ENCODE measurements at places on chromosomes 13 and 19.

DNA sequence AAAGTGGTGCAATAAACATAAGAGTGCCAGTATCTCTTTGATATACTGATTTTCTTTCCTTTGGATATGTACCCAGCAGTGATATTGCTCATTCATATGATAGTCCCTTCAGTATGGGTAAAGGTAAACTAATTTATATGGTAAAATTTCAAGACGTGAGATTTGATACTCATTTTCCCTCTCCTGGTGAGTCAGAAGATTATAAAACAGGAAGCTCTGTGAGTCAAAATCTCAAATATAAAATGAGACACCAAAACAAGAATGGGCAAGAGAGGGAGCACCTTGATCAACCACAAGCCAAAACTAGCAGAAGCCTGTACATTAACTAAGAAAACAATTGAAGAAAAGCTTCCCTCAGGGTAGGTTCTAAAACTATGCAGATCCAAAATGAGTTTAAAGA lies 216.3 kb downstream of the SLITRK6 start:
- DNase-seq = no peak

- no peak for DNase-seq
Measured at GRCh38 chr13:40456979-40457553, 209.4 kb downstream of the FOXO1 start.

GRCh38 chr13:73339086-73339485 lies 280.3 kb downstream of the KLF5 start:
- DNase-seq = no peak

DNA sequence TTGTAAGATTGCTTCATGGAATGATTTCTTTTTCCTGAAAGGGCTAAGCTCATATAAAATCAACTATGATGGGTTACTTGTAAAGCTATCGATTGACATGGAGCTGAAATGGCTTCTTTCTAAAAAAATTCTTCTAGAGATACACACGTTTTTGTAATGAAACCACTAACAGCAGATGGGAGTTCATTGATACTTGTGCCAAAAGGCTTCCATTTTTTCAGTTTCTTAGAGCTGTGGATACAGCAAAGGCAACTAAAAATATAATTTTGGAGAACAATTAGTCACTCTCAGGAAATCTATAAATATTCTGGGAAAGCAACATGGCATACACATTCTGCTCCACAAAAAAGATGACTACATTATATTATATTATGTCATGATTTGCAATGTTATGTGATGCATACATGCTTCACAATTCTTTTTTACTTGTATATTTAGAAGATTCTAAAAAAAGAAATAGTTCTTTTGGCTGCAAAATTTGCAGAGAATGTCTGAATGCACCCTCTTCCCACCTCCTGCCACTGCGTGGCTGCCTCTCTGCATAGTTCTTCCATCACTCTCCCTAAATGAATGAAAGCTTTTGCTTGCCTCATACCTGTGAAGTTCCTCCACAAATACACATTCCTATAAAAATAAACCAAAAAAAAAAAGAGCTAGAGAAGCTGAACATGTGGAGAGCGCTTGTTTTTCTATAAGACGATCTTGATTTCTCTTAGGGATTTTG lies 802.5 kb downstream of the EFNB2 start:
- no peak for DNase-seq

GRCh38 chr13:89115307-89115706 lies 1444.1 kb downstream of the SLITRK5 start:
- DNase-seq = no peak

- no peak for DNase-seq
Measured at GRCh38 chr13:49821216-49822009, 28.9 kb upstream of the KPNA3 start.

- DNase-seq = no peak
Measured at GRCh38 chr13:33665626-33666175, 152.2 kb upstream of the RFC3 start.

- no peak for DNase-seq
Measured at GRCh38 chr19:44308011-44308410, 3.2 kb upstream of the ZNF235 start.

- no peak for DNase-seq
Measured at GRCh38 chr13:38684714-38685113, 2.2 kb upstream of the FREM2 start.

- DNase-seq = no peak
Measured at GRCh38 chr13:77583581-77583980, 48.1 kb downstream of the SCEL start.

GRCh38 chr13:97727991-97728390 lies 225.5 kb upstream of the IPO5 start:
- DNase-seq = no peak

DNA sequence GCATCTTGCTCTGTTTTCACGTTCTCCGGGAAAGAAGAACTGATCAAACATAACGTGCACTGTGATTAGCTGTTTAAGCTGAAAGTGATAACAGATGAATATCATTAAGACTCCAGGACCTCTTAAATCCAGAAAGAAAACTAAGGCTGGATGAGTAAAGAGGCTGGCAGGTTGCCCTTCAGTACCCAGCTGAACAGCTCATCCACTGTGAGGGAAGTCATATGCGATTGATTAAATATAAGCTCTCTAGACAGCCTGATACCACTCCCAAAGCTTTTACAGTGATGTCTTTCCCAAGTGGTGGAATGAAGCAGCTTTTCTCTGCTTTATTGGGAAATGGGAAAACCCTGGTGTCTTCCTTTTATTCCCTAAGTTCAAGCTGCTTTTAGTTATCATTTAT lies 116.9 kb downstream of the EFNB2 start:
- DNase-seq = no peak

DNA sequence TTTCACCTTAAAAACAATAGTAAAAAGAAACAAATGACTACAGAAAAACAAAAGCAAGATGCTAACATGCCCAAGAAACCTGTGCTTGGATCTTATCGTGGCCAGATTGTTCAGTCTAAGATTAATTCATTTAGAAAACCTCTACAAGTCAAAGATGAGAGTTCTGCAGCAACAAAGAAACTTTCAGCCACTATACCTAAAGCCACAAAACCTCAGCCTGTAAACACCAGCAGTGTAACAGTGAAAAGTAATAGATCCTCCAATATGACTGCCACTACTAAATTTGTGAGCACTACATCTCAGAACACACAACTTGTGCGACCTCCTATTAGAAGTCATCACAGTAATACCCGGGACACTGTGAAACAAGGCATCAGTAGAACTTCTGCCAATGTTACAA lies 6.0 kb downstream of the CKAP2 start:
- DNase-seq = no peak

GRCh38 chr13:94921181-94921580 lies 208.8 kb upstream of the SOX21 start:
- DNase-seq = no peak

GRCh38 chr19:47765523-47766358 lies 12.8 kb upstream of the SELENOW start:
- no peak for DNase-seq

- no peak for DNase-seq
Measured at GRCh38 chr13:111577956-111578605, 257.6 kb downstream of the TEX29 start.

- DNase-seq = no peak
Measured at GRCh38 chr19:33861950-33862349, 65.3 kb downstream of the KCTD15 start.

DNA sequence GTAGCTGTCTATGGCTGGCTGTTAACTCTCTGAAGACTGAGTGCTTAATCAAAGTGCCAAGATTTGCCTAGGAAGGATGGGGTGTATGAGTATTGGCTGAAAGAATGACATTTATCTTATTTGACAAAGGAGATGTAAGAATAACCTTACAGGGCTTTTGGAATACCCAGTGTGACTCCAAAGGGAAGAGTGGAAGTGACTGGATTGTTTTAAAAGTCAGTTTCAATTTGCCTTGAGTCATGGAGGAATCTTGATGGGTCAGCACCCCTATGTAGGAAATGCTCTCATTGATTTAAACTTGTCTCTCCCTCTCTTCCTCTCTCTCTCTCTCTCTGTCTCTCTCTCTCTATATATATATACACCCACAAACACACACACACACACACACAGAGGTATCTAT lies 118.4 kb upstream of the CLDN10 start:
- DNase-seq = no peak

- no peak for DNase-seq
Measured at GRCh38 chr19:27906081-27906480, 1306.9 kb downstream of the UQCRFS1 start.

- no peak for DNase-seq
Measured at GRCh38 chr13:30877335-30877734, 28.7 kb upstream of the MEDAG start.

- DNase-seq = no peak
Measured at GRCh38 chr13:41500511-41500910, 43.2 kb downstream of the RGCC start.

GRCh38 chr13:26377038-26377437 lies 123.1 kb downstream of the CDK8 start:
- DNase-seq = no peak

- no peak for DNase-seq
Measured at GRCh38 chr19:993831-994393, 6.3 kb upstream of the GRIN3B start.

GRCh38 chr19:10412257-10412977 lies 7.9 kb upstream of the PDE4A start:
- DNase-seq = no peak

GRCh38 chr13:34578471-34578870 lies 363.6 kb upstream of the NBEA start:
- no peak for DNase-seq

GRCh38 chr13:99165753-99166587 lies 34.7 kb upstream of the UBAC2 start:
- DNase-seq = no peak

DNA sequence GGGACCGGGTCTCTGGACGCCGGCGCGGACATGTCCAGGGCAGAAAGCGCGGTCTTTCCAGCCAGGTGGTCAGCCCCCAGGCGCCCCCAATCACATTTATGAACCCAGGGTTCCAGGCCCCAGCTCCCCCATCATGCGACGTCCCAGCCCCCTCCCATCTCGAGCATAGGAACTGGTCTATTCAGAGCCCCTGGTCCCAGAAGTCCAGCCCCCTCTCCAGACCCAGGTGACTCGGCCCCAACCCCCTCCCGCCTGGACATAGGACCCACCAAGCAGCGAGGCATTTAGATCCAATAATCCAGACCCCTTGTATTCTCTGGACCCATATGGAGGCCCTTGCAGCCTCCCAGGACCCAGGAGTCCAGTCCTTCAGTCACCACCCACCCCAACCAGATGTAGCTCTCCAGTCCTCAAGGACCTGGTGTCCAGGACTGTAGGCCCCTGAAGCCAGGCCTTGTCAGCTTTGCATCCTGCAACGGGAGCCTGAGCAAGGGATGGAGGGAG lies 501 bp downstream of the APLP1 start:
- no peak for DNase-seq

- no peak for DNase-seq
Measured at GRCh38 chr19:29851769-29852521, 40.2 kb downstream of the CCNE1 start.
